ENCODE measurements at places on chromosomes 6 and 20.

DNA sequence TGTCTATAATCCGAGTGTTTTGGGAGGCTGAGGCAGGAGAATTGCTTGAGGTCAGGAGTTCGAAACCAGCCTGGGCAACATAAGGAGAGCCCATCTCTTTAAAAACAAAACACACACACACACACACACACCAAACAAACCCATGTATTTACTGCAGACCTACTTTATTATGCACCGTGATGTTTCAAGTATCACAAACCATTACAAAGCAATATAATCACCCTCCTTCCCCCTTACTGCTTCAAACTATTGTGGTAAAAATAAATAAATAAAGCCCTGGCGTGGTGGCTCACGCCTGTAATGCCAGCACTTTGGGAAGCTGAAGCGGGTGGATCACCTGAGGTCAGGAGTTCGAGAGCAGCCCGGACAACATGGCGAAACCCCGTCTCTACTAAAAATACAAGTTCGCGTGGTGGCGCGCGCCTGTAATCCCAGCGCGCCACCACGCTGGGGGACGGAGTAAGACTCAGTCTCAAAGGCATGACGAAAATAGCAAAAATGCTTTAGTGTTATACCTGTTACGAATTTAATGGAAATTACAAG is 1.5 kb downstream of the TBCC start:
- no peak for DNase-seq

DNA sequence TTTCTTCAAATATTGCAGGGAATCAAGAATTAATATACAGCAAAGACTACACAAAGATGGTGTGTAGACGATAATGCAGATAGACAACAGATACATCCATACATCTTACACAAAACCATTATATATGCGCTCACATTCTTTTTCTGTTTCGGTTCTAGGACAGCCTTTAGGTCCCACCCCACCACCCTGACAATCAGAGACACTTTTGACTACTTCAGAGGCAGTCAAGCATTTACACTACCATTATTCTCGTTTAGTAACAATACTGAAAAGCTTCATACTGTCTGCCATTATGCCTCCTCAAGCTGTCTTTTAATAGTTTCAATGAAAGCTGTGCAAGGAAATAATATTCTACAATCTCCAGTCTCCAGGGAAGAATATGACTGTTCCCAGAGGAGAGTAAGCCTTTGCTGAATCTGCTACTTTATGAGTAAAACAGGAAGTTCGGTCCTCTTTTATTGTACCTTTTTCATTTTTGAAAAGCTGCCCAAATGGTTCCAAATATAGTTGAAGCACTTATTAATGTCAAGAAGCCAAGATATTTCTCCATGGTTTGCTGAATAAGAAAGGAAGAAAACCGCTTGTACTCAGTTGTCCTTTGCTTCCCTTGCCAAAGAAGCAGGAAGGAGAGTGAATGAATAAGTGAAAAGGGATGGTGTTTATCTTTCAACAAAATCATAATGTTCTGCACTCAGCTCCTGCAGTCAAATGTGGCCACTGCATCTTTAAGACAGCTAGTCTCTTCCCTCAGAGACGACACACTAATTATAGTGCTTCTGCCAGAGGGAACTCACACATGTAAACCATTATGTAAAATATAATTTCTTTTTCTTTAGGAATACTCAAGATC is 468.3 kb downstream of the CDC5L start:
- no peak for DNase-seq

DNA sequence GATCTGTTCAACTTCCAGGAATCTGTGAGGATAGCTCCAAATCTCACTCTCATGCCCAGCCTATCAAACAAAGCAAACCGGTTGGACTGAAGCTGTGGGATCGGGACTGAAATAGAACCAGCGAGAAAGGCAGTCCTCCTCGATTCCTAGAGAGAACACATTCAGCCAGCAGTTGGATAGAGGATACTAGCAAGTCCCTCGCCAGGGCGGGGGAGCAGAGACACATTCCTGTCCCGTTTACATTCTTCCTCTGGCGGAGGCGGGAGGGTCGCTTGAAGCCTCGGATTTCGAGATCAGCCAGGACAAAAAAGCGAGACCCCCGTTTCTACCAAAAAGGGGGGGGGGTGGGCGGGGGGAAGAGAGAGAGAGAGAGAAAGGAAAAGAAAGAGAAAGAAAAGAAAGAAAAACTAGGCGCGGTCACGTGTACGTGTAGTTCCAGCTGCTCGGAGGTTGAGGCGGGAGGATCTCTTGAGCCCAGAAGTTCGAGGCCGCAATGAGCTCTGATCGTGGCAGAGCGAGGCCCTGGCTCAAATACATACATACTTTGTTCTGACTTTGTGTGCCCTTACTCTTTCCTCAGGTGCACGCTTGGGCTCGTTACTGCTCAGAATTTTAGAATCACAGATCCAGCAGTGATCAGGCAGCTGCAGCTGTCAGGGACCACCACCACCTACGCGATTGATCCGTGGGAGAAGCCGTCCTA is 19.5 kb downstream of the ZNF311 start:
- DNase-seq, result peak; percentile 90

GRCh38 chr6:134575221-134575620 is 257.3 kb upstream of the SGK1 start:
- DNase-seq, result no peak

DNA sequence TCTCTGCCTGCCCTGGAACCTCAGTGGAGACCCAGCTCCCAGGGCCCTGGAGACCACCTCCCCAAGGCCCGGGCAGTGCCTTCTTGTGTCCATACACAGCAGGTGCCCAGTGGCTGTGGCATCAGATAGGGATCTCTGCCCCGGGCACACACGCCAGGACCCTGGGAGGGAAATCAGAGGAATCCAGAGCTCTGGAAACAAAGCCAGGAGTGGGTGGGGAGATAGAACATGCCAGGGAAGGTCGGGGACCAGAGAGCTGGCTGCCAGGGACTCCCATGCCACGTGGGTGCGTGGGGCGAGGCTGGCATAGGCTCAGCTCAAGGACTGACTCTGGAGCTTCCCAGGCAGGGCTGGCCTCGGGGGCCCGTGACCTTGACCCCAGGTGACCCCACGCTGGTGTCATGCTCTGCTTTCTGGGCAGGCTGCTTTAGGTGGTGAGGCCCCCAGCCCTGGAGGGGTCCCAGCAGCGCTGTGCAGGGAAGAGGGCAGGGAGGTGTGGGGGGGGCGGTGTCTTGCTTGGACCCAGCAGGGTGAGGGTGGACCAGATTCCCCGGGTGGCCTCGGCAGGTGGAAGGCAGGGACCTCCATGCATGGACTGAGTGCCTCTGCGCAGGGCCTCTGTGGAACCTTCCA is 17.6 kb upstream of the GATA5 start:
- no peak for DNase-seq

DNA sequence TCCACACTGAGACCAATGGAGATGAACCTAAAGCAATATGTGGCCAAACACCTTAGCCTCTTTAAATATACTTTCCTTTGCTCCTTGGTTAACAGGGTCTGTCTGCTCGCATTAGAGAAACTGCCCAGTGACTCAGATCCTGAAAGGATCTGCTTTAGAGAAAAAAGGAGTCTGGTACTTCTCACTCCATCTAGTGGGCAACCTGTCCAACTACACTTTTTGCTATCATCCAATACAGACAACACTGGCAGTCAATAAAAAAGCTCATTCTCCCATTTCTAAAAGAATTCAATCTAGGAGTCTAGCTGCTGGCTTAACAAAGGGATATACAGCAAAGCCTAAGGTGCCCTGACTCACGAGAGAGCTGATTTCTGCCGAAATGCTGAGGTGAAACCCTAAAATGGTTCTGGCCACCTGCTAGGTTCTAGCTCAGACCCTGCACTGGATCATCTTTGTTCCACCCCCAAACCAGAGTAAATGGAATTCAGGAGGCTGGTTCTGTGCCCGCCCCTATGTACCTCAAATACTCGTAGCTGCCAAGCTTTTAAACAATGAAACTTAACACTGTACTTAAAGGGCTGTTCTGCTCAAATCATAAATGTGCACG is 11.5 kb downstream of the GNL1 start:
- DNase-seq, result no peak

DNA sequence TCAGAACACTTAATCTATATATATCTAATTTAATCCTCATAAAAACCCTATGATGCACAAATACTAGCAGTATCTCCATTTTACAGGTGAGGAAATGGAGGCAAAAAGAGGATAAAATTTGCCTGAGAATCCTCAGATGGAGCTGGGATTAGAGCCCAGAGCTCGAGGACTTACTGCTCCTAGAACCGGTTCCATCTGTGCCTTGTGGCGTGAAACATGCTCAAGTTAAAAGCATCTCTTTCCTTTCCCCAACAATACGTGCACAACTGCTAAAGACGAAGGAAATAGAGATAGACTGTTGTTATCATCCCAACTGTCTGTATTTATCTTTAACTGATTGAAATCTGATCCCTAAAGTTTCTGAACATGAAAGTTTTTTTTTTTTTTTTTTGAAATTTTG is 367.6 kb upstream of the SOX4 start:
- no peak for DNase-seq

- no peak for DNase-seq
Measured at GRCh38 chr6:48139818-48140614, 29.0 kb upstream of the PTCHD4 start.

- no peak for DNase-seq
Measured at GRCh38 chr6:65259059-65259458, 448.0 kb downstream of the EYS start.

GRCh38 chr6:28171271-28171670 is 29.6 kb downstream of the ZKSCAN8 start:
- DNase-seq, result no peak

- no peak for DNase-seq
Measured at GRCh38 chr6:71277926-71278600, 10.5 kb upstream of the OGFRL1 start.

DNA sequence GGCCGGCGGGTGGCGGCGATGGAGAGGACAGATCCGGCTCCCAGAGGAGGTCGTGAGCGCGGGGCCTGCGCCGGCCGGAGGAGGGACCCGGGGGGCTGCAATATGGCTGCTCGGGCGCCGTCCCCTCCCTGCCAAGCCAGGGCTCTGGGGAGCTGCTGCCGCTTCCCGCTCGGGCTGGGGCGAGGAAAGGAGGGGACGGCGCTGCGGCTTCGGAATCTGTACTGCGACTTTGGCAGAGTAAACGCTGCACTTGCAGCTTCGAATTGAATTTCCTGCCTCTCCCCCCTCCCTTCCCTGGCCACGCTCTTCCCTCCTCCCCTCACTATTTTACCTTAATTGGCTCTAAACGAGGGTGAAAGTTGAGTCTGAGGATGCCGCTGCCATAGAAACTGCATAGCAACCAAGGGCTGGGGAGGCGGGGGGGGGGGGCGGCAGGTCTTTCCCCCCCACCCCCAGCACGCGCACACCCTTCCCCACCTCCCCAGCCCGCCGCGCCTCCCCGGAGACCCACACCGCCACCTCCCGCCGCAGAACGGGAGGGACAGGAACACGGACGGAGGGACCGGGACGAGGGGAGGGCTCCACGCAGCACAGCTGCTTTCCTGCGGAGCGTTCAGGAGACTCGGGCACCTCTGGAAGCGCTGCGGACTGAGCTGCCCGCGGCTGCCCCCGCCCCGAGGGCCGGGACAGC is 93.9 kb downstream of the RNASET2 start:
- no peak for DNase-seq

DNA sequence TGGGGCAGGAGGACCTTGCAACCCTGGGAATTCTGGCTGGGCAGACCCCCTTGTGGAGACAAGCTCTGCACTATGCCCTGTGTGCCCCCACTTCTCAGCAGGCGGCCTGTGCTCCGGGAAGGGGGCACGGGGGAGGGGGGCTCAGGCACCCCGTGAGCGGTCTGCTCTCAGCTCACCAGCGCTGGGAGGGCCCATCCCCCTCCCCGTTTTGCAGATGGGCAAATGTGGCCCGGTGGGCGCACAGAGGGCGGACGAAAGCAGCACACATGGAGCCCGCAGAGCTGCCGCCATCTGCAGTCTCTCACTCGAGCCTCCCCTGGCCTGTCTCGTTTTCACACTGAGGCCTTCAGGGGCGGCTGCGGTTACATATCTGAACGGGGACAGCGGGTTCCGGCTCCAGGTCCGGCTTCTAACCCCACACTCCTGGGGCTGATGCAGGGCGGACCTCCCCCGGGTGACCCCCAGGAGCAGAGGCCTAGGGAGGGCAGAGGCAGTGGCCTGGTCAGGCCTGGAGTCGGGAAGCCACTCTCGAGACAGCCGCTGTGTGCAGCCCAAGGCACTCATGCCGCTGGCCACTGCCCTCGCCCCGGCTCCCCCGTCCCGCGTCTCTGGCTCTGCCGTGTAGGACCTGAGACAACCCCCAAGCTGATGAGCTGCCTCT is 13.9 kb downstream of the CHRNA4 start:
- no peak for DNase-seq

DNA sequence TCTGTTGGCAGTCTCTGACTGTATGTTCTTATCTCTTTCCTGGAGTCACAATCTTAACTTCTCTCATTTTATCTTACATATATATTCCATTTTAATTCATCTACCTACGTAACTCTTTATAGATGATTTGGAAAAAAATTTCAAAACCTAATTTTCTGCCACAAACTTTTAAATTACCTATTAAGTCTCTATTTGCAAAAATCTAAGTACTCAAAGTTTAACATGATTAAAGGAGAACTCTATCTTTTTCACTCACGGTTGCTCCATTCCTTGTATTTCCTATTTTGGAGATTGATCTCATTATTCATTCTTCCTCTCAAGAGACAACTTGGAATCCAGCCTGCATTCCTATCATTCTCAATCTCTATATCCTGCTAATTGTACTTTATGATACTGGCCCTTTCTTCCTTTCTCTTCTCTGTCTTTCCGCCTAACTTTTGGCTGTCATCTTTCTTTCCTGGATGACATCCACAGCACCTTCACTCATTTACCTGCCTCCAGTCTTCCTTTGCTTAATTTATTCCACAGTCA is 1071.1 kb upstream of the CITED2 start:
- DNase-seq, result no peak

DNA sequence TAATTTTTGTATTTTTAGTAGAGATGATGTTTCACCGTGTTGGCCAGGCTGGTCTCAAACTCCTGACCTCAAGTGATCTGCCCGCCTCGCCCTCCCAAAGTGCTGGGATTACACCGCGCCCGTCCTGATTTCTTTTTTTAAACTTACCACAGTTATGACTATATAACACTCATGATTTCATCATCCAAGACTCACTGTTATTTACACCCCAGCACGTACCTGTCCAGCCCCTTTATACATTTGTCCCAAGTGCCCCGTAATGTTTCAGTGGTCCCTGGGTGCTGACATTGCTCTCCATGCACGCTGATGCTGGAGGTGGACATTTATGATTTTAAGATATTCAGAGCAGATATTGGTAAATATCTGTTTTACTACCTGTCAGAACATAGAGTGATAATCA is 219.9 kb upstream of the GMDS start:
- no peak for DNase-seq

DNA sequence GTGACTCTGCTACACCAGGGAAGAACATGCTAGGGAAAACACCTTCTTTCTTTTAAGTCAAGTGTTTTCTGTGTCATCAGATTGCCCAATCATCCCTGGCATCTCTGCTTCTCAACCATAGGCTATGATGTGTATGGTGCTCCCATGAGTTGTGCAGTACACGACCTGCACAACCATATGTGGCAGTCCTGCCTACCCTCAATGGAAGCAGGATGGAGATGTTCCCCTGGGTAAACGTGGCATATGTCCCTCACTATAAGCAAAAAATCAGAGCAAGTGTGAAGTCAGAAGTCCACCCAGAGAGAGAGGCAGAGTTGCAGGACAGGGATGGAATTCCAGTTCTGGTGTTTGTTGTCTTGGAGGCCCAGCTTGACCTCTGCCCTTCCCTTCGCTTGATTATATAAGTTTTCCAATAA is 10.3 kb upstream of the SNHG17 start:
- no peak for DNase-seq

Measured in RWPE2 (cell line).